ENCODE measurements at places on chromosomes 11 and 22. TPM values are rescaled to one million over a fixed set of nuclear protein-coding genes. Genes with fewer than 3 reads are reported as not detected.
A peak's percentile ranks its signal among the peaks of the same experiment; 100 is the strongest.

GRCh38 chr11:951507-951906, 25.8 kb downstream of the AP2A2 start:
- no peak for DNase-seq

DNA sequence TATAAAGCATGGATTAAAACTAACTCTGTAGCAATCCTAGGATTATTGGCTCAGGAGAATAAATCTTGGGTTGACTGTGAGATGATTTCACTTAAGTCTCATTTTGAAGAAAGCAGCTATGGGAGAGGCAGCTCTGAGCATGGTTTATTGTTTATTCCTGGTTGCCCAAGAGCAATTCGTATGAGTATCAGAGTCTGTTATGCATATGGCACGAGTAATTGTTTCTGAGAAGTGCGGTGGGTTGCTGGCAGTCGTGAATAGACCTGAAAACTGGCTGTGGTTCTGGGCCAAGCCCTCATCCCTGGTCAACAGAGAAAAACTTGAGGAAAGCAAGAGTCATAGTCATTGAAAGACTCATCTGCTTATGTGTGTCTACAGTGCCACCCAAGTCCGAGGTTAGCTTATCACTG, 26.8 kb downstream of the DIXDC1 start:
- DNase-seq = no peak

The SCGB1D2 gene
- total RNA-seq = not detected

GRCh38 chr11:2301631-2302305, at the start of the genes C11orf21 and TSPAN32:
C11orf21 (minus strand) TSS chr11:2301918; CDS start chr11:2301808, 110 bp downstream.
TSPAN32 (plus strand) TSS chr11:2302013; CDS start chr11:2302150, 137 bp downstream.
- no peak for DNase-seq

DNA sequence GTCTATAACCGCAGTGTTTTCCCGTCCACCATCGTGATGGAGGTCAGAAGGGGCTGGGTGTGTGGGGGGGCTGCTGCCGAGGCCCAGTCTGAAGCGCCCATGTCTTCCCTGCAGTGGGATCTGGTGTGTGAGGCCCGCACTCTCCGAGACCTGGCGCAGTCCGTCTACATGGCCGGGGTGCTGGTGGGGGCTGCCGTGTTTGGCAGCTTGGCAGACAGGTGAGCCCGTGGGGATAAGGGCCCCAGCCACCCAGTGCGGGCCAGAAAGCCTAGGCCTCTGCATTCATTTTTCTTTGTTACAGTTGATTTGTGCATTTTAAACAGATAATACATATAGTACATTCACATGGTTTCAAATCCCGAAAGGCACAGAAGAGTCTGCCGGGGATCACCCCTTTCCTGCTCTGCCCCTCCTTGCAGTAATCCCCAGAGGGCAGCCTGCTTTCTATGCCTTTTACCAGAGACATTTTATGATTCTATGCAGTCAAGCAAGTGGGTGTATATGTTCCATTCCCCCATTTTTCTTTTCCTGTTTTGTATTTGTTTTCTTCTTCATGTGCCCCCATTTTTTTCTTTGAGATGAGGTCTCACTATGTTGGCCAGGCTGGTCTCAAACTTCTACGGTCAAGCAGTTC, 32.6 kb downstream of the CAPN1 start:
- DNase-seq = no peak

The OR6A2 gene
- not detected for total RNA-seq

DNA sequence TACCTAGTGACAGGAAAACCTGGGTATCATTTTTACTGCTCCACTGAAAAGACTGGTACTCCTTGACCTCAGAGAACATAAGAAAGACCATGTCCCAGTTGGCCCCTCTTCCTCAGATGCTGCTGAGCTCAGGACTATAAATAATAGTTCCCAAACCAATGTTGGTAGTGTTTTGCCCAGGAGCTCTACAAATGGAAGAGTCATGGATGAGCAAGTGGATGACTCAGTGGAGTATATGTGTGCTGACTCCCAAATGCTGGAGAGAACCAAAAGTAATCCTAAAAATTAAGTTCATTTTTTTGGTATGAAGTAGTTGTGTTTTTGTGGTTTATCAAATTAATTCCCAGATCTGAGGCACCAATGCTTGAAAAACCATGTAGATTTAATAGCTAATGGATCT, 482.0 kb downstream of the KCNA4 start:
- no peak for DNase-seq

GRCh38 chr22:27662359-27663301, 138.9 kb downstream of the MN1 start:
- DNase-seq = no peak

DNA sequence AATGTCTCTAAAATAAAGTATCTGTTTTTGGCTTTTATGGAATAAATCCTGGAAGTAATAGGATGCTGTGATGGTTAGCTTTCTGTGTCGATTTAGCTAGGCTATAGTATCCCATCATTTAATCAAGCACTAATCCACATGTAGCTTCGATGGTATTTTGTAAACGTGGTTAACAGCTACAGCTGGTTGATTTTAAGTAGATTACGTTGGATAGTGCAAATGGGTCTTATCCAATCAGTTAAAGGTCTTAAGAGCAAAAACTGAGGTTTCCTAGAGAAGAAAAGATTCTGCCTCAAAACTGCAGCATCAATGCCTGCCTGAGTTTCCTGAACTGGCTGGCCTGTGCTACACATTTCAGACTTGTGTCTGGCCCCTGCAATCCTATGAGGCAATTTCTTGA, 314.2 kb upstream of the SORL1-AS1 start:
- DNase-seq = no peak

DNA sequence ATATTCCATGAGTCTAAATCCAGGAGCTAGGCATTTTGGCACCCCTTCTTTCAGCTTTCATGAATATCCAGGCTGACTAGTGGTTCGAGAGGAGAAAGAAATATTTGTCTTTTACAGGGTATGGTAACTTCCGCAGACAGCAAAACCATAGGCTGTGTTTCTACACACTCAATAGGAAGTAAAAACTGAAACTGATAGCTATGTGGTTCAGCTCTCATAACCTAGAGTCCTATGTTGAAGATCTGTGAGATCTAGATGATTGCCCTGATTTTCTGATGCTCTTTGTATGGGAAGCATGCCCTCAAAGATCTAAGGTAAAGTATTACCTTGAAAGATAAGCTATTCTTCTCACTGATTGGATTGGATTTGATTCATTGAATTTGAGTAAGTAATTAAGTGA, 118.3 kb downstream of the CD44 start:
- DNase-seq = no peak

- peak; percentile 72 for DNase-seq
Observed at GRCh38 chr11:9015677-9016076, 11.9 kb upstream of the NRIP3 start.
